ENCODE measurements at places on chromosomes 6 and 20.

DNA sequence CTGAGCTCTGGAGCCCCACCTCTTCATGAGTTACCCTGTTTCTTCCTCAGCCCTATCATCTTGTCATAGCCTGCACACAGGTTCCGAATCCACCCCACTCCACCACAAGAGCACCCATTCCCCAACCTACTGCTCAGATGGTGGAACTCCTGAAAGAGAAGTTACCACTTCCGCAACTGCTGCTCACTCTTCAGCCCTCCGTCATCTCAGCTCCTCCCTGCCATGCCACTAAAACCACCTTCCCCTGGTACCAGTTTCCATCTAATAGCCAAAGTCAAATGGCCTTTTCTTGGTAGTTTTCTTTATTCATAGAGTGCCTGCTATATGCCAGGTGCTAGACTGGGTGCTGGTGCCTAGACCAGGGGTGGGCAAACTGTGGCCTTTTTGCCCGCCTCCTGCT is 3.9 kb downstream of the RAB22A start:
- DNase-seq: no peak

DNA sequence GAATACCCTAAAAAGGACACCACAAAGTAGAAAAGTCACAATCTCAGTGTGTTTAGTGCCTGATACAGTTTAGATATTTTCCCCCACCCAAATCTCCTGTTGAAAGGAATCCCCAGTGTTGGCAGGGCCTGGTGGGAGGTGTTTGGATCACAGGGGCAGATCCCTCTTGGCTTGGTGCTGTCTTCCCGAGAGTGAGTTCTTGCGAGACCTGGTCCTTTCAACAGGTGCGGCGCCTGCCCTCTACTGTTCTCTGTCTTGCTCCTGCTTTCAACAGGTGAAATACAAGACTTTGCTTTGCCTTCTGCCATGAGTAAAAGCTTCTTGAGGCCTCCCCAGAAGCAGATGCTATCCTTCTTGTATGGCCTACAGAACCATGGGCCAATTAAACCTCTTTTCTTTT is 534.3 kb upstream of the NRSN1 start:
- DNase-seq: no peak

GRCh38 chr20:32077190-32077589 is 25.1 kb downstream of the HCK start:
- DNase-seq: no peak

DNA sequence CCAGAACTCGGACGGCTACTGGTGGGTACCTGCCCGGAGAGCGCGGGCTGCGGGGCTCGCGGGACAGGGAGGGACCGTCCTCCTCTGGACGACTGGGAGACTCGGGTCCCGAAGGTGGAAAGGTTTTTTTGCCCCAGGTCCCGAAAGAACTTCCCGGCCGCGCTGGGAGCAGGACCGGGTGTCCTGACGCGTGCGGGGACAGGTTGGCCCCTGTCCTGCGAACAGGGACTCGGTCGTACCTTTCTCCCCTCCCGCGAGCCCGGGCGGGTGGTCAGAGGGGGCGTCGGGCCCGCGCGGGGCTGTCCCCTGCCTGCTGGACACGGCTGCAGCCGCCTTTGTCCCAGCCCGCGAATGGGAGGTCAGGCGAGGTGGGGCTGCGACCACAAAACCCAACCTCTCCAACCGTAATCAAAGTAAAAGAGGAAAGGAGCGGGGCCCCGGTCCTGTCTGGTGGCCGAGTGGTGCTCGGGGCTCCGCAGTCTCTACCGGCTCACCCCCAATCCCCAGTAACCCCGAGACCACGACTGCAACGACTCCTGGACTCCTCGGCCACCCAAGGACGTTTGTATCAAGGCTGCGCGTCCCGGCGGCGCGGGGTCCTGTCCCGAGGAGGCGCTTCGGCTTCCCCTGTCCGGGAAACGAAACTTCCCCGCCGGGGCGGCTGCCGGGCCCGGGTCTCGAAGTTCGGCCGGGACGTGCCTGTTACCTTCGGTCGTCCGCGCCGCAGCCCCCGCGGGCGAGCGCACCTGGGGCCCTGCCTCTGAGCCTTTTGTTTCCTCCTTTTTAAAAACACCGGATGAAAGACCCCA is 798 bp downstream of the DSP start:
- no peak for DNase-seq

DNA sequence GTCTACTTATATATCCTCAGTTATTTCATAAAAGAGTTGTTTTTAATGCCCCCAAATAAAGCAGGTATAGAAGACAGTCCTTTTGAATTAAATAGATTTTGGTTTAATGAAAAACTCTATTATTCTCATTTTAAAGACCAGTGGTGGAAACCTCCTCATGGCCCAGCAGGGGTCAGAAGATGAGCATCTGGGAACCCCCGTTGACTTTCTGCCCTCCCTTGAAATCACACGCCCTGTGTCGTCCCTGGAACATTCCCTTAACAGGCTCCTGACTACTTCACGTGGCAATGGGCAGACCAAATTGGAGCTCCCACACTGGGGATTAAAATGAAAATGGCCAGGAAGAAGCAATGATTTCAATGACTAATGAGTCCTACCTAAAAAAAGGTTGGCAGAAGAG is 220.9 kb downstream of the KIF16B start:
- DNase-seq: no peak

GRCh38 chr20:35092524-35093266 is at the start of gene TRPC4AP:
TRPC4AP (minus strand) TSS chr20:35092807; CDS start chr20:35092781, 26 bp downstream.
- no peak for DNase-seq
